ENCODE measurements at places on chromosomes 3 and 15.

GRCh38 chr3:134803051-134803505 is 8.0 kb downstream of the EPHB1 start:
- DNase-seq: no peak

GRCh38 chr3:134393074-134393473 is 18.8 kb upstream of the AMOTL2 start:
- DNase-seq: no peak

GRCh38 chr3:85030052-85030451 is 71.3 kb downstream of the CADM2 start:
- no peak for DNase-seq

DNA sequence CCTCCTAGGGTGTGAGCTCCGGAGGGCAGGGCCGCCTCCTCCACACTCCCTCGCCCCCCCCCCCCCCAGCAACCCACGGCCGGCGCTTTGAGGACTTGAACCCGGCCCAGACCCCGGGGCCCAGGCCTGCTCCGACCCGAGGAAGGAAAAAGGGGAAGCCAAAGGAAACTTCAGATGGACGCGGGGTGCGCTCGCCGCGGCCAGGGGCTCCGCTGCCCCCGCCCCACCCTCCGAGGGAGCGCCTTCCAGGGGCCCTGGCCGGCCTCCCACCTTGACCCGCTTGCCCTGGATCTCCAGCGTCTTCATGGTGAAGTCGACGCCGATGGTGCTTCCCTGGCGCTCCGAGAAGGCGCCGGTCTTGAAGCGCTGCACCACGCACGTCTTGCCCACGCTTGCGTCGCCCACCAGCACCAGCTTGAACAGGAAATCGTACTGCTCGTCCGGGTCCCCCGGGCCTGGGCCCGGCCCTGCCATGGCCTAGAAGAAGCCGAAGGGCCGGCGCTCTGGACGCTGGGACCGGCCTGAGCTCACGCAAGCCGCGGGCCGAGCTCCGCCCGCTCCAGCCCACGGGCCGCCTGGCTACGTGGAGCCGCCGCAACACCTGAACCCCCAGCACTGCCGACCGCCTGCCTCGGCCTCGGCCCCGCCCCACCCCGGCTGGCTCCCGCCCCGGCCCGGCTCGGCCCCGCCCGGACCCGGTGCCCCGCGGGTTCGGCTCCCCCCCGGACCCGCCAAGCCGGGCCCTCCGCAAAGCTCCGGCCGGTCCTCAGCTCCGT is 400 bp downstream of the RAB43 start:
- DNase-seq: no peak

DNA sequence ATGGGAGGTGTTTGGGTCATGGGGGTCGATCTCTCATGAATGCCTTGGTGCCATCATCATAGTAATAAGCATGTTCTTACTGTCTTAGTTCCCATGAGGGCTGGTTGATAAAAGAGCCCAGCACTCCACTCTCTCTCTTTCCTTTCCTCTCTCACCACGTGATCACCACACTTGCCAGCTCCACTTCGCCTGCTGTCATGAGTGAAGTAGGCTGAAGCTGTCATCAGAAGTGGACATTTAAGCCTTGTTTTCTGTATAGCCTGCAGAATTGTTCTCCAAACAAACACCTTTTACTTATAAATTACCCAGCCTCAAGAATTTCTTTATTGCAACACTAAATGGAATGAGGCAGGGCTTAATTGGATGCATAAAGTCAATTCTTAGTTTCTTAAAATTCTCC is 6.1 kb downstream of the OR5H1 start:
- no peak for DNase-seq

- DNase-seq: no peak
Measured at GRCh38 chr15:55151631-55152030, 45.1 kb downstream of the RSL24D1 start.

DNA sequence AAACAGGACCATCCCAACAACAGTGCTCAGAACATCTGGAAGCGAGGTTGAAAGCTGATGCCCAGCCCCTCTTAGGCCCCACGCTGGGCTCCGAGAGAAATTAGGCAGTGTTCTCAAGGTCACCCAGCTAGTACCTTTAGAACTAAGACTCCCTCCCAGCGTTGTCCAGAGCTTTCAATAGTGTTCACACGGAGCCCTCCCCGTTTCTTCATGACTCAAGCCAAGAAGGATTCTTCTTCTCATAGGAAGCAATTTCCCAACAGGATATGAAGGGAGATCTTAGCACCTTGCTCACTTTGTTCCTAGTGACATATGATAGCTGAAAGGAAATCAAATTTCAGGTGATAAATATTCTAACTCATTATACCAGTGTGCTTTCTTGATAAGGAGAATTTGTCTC is 244.2 kb upstream of the ST8SIA2 start:
- peak; percentile 13 for DNase-seq

- no peak for DNase-seq
Measured at GRCh38 chr15:59237119-59237855, 30.6 kb downstream of the LDHAL6B start.

DNA sequence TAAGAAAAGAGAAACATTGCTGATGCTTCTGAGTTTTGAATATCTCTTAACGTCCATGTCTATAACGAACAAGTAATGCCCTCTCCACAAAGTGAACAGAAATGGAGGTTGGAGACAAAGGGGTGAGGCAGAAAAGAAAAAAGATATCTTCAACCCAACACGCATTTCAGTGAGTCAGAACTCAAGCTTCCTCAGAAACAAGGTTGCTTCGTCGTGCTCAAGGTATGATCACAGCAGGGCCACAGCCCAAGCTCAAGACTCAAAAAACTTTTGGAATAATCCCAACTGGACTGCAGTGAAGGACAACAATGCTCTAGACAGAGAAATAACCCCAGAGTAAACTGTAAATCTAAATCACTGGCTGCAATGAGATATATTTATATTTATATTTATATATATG is 18.9 kb downstream of the WNT5A start:
- no peak for DNase-seq

DNA sequence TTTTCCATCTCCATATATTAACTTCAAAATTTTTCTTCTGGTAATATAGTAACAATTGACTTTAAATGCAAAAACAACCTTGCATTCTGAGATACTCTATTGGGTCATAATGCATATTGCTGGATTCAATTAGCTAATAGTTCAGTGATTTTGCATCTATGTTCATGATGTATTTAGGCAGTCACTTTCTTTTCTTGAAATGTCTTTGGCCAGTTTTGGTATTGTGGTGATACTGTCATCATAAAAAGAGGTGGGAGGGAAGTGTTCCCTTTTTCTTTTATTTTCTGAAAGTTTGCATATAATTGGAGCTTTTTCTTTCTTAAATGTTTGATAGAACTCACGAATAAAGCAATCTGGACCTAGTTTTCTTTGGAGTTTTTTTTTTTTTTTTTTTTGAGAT is 67.4 kb upstream of the ZNF148 start:
- no peak for DNase-seq

- DNase-seq: no peak
Measured at GRCh38 chr3:15512166-15512565, 9.3 kb downstream of the COLQ start.

DNA sequence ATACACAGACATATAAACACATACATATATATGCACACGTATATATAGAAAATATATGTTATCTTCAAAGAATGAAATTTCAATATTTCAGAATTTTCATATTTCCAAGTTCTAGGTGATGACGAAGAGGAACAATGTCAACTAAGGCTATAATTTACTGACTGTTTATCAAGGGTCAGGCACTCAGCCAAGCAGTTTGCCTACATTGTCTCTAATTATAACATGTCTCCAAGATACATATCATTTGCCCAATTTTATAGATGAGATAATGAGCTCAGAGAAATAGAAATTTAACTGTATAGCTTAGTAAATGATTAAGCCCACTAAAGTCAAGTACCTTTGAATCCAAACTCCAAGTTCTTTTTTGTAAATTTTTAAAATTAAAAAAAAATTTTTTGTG is 99.9 kb upstream of the PLSCR4 start:
- no peak for DNase-seq

DNA sequence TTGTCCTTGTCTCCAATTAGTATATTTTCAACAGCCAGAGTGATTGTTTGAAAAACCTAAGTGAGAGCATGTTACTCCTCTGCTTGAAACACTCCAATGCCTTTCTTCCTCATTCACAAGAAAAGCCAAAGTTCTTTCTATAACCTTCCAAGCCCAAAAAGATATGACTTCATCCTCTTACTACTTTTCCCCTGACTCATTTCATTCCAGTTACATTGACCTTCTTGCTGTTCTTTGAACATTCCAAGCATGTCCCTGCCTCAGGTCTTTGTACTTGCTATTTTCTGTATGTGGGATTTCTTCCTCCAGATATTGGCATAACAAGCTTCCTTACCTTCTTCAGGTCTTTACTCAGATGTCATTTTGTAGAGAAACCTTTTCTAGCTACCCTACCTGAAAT is 28.3 kb downstream of the EHHADH start:
- DNase-seq: peak; percentile 28

DNA sequence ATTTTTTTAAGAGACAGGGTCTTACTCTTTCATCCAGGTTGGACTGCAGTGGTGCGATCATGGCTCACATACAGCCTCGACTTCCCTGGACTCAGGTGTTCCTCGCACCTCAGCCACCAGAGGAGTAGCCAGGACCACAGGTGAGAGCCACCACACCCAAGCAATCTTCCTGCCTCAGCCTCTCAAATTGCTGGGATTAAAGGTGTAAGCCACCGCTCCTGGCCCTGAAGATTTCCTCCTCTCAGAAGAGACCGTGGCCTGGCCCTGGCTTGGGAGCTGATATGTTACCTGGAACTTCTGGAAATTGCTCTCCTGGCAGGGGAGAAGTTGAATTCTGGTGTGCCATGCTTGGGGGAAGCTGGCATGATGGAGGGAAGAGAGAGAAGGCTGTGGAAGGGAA is 36.2 kb downstream of the PPCDC start:
- no peak for DNase-seq

DNA sequence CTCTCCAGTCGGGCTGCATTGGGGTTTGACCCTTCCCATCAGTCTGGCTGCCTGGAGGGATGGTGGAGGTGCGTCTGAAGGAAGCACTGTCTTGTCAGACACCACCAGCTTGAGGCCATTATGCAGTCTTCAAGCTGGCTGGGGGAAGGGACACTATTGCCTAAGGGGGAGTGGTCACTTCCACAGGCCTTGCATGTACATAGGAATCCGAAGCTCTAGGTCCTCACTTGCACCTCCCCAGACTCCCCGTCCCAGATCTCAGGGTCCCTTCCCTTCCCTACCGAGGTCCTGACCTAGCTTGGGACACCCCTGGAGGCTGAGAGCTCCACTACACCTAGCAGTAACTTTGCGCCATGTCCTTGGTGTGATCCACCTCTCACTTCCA is 48.6 kb upstream of the KLF13 start:
- no peak for DNase-seq

DNA sequence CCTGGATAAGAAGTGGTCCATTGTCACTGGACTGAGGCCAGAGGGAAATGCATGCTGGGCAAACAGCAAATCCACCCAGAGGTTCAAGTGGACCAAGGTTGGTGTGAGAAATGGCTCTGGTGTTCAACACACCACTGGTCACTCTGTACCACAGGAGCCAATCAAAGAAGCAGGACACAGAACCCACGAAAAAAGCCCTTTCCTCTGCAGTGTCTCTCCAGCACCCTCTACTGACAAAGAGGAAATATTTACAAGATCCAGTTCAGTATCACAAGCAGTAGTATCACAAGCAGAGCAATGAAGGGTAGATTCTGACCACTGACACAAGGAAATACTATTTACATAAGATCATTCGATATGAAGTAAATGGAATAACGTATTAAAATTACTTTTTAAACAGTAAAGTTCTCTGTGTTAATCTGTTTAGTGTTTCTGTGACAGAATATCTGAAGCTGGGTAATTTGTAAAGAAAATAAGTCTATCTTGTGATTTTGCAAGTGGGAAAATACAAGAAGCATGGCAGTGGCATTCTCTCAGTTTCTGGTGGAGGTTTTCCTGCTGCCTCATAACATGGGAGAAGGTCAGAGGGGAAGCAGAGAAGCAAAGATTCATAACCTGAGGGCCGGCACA is 390.7 kb downstream of the EFHB start:
- no peak for DNase-seq

- no peak for DNase-seq
Measured at GRCh38 chr15:54618120-54618519, 578.6 kb downstream of the RSL24D1 start.

DNA sequence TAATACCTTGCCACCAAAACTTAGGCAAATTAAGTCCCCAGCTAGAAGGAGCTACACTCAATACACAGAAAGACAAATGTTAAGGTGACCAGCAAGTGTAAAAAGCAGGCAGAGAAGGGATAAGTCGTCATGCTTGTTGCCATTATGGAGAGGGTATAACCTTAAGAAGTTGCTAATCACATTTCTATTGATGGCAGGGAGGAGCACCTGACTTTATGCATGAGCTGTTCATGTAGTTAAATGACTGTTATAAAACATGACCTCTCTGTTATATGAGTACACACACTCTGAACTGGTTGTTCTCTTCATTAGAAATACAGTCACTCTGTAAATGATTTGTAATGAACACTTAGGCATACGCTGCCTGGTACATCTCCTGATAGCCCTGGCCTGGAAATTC is 6.6 kb upstream of the CCNL1 start:
- no peak for DNase-seq

- DNase-seq: no peak
Measured at GRCh38 chr3:17745894-17746293, 3.5 kb upstream of the TBC1D5 start.

- DNase-seq: no peak
Measured at GRCh38 chr3:187973977-187974870, 179.7 kb upstream of the LPP start.

DNA sequence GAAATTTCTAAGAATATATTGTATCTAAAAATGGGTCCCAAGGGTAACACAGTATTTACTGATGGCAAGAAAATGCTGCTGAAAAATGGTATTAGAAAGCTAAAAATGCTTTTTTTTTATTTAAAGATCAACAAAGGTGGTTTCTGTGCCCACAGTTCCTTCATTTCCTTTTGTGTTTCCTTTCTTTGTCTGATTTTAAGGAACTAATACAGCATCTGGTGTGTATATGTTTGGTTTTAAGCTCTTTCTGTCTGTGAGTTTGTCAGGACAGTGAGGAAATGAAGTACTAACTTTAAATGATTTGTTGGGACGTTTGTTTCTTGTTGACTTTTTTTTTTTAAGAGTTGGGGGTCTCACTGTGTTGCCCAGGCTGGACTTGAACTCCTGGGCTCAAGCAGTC is 38.2 kb downstream of the RASA2 start:
- DNase-seq: no peak

- DNase-seq: no peak
Measured at GRCh38 chr3:23824699-23825444, 19.1 kb downstream of the UBE2E1 start.

- DNase-seq: peak; percentile 4
Measured at GRCh38 chr15:34628577-34629152, 45.2 kb upstream of the GOLGA8B start.

DNA sequence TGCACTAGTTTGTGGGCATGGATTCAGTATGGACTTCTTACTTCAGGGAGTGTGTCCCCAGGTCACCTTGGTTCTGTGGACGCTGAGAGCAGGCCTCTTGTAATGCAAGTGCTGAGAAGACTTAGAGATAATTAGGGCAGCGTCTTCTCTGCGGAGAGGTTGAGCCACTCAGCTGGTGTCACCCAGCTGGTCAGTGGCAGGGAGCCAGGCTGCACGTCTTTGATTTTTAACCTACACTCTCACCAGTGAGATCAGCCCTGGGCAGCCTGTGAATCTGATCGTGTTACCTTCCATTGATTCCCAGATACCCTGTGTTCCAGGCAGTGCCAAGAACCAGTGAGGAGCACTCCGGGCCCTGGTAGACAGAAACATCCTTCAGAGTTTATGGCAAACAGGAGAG is 92.6 kb downstream of the SLCO3A1 start:
- DNase-seq: no peak

- DNase-seq: no peak
Measured at GRCh38 chr15:48888191-48888590, 10.3 kb downstream of the EID1 start.

GRCh38 chr15:28989239-28989830 is 103.6 kb downstream of the APBA2 start:
- DNase-seq: no peak
